Activated CD8-positive, alpha-beta memory T cell treated with anti-CD3 and anti-CD28 coated beads for 1 hour (primary cell): ENCODE measurements at places on chromosomes 7 and 10.

DNA sequence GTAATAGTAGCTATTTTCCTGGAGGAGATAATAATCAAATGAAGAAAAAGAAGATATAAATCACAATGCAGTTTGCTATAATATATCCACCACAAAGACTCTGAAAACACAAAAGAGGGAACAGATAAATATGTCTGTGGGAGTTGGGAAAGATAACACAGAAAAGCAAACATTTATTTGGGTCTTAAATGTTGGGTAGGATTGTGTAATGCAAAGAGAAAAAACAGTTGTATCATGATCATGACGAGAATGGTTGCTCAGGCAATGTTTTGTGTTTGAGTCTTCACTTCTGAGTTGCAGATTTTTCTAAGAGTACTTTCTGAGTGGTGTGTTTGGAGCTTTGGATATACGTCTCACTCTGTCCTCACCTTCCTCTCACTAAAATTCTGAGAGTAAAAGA lies 437.5 kb downstream of the TFEC start:
- no peak for DNase-seq

DNA sequence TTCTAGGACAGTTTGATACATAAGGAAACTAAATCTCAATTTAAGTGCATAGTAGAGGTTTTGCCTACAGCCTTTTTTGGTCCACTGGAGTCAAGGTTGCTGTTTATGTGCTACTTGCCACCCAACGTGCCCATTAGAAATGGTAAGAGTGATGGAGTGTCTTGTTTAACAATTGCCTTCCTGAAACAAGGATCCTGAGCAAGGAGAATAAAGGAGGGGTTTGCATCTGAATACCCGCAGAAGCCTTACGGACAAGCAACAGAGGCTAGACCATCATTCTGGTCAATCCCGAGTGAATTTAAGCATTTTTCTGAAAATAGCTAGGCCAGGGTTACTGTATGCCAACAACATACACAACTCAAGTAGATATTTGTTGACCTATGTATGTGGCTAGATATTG lies 63.6 kb downstream of the MARCHF5 start:
- DNase-seq, result no peak

GRCh38 chr7:66921918-66922486 lies 977 bp downstream of the TMEM248 start:
- no peak for DNase-seq

DNA sequence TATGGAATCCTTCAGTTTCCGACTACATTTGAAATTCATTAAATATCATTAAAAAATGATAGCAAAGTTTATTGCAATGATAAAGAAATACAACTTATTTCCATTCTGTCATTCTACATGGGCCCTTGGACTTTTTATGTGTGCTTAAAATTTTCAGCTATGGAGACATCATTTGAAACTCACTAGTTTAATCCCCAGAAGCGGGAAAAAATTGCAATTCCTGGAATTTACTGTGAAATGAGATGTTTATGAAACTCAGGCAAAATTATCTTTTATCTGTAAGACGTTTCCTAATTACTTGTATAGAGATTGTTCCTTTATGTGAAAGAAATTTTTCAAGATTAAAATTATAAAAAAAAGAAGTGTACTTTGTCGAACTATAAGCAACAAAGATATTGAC lies 213.4 kb downstream of the PARD3 start:
- DNase-seq, result no peak

GRCh38 chr7:77330169-77330882 lies 85.8 kb downstream of the GSAP start:
- DNase-seq, result no peak

DNA sequence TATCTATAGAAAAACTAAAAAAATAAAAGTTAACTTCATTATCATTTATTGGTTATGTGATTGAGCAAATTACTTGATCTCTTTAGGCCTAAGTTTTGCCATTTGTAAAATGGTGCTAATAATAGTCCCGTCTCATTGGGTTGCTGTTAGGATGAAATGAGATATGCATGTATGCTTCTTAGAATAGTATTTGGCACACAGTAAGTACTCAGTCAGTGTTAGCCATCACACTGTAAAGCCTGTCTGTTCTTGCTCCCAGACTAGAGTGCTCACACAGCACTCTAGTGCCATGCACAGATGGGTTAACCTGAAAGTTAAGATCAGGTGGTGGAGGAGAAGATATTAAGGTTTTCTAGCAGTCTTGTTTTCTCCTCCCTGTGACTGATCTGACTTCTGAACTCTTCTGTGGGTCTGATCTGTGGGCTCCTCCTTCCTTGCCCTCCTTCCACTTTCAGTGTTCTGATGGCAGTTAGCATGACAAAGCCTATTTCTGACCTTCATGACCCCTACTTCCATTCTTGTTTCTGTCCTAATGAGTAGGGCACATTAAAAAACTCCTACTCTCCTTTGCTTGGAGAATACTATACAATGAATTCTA lies 167.5 kb downstream of the RNLS start:
- DNase-seq, result no peak

GRCh38 chr10:4440260-4440659 lies 385.7 kb upstream of the AKR1E2 start:
- DNase-seq, result no peak

GRCh38 chr10:58638388-58638787 lies 125.7 kb downstream of the BICC1 start:
- no peak for DNase-seq

- no peak for DNase-seq
Measured at GRCh38 chr10:110486680-110487410, 10.9 kb upstream of the DUSP5 start.

- DNase-seq, result no peak
Measured at GRCh38 chr7:3326246-3326645, 25.2 kb downstream of the SDK1 start.

DNA sequence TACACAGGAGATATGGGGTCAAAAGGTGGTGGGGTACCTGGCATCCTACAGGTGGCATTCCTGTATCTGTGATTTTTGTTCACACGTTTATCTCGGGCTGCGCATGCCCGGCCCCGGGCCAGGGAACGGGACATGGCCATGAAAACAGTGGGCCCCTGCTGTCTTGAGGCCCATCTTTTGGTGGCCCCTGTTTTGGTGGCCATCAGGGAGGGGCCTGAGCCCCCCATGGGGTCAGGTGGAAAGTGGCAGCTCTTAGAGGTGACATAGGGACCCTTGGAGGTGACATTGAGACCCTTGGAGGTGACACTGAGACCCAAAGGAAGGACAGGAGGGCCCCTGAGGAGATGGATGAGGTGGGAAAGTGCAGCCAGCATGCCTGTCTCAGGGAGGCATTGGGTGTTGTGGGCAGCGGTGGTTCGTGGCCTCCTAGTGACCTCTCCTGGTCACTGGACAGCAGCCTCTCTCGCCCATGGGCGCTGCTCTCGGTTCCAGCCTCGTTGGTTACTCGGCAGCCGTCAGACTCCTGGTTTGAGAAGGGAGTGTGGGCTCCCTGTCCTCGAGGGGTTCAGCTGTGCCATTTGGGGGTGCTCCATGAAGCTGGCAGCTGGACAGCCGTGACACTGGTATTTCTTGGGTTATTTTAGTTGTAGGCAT lies 39.9 kb downstream of the INPP5A start:
- DNase-seq, result no peak

- DNase-seq, result no peak
Measured at GRCh38 chr10:127612-128432, 7.4 kb upstream of the ZMYND11 start.

DNA sequence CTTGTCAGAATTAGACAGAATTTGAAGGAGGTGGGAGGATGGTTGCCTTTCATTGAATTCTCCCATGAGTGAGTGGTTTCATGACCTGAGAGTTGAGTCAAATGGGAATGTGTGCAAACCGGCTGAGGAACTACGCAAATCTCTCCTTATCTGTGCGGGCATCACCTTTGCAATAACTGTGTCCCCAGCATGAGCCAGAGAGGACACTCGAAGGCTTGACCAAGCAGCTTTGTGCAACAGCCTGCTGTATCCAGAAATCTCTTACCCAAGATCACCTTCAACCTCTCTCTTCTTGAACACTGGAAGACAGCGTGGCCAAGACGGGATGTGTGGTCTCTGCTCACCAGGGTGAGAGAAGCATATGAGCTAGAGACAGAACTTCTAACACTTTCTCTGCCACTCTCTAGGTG lies 93.8 kb upstream of the IKZF1 start:
- no peak for DNase-seq

DNA sequence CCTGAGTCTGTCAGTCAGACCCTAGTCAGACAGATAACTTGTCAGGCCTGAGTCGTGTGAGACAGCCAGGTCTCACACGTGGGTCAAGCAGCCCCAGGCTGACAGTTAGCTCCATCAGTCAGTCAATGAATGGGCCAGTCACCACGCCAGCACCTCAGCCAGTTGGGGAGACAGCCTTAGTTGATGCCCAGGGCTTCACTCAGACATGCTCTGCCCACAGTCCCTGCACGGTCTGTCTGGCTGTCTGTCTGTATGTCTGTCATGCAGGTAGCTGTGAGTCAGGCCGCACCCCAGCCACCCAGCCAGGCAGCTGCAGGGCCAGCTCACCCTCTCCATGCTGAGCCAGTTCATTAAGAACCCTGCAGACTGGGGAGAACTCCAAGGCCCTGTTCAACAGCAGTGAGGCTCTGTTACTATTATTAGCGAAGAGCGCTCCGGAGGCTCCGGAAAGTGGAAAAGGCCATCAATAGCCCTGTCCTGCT lies 141.1 kb upstream of the PCBD1 start:
- no peak for DNase-seq

DNA sequence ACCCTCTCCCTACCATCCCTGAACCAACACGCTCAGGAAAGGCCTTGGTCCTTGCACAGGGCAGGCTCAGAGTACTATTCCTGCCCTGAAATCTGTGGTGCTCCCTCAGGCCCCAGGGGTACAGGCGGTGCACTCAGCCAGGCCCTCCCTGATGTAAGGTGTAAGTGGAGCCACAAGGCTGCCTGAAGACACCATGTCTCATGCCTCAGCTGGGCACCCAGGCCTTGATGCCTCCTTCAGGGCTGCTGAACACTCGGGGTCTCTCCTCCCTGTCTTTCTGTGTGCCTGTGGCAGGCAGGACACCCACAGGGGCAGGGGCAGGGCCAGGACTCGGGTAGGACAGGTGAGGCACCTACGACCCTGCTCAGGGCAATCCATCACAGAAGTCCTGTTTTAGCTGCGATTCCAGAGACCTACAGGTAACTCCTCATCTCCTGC lies 22.9 kb upstream of the ANTXRL start:
- DNase-seq, result no peak

DNA sequence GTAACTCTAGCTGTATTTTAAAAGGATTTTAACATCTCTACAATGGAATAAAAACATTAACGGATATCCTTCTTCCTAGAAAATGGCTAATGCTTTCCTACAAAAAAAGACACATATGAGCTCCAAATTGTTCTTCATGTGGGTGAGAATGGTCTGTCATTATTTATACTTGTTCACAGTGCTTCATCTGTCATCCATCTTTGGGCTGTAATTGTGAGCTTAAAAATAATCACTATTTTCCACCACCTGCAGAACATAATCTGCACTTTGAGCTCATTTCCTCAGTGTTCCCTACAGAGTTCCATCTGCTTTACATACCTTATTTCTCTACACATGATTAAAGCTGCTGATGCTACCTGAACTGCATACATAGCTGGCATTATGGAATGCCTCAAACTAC lies 979.1 kb upstream of the C7orf33 start:
- no peak for DNase-seq

GRCh38 chr7:98869027-98869596 lies 702 bp downstream of the TMEM130 start:
- DNase-seq, result no peak

- DNase-seq, result peak; percentile 49
Measured at GRCh38 chr7:140517546-140518369, 38.5 kb upstream of the MKRN1 start.

GRCh38 chr7:69749372-69749979 lies 151.2 kb downstream of the AUTS2 start:
- DNase-seq, result no peak

DNA sequence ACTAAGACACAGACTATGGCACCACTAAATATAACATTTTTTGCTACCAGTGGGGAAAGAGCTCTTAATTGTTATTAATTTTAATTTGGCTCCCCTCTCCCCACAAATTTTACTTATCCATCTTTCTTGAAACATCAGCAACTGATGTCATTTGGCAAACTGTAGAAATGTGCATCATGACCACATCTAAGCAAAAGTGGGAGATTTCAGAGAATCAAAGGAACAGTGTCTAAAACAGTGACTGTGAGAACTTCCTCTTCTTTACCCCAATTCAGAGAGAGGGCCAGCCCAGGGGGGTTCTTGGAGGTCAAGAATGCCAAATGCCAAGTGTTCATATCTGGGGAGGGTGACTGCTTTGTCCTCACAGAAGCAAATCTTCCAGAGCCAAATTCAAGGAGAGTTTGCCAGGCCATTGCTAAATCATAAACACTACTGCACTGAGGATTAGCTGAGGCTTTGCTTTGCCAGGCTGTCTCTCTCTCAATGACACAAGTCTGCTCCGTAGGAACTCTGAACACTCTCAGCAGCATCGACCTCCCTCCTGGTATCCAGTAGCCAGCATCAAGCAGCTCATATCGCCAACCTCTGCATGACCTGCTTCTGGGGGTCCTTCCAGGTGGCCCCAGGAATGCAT lies 65.6 kb downstream of the ITIH5 start:
- no peak for DNase-seq

DNA sequence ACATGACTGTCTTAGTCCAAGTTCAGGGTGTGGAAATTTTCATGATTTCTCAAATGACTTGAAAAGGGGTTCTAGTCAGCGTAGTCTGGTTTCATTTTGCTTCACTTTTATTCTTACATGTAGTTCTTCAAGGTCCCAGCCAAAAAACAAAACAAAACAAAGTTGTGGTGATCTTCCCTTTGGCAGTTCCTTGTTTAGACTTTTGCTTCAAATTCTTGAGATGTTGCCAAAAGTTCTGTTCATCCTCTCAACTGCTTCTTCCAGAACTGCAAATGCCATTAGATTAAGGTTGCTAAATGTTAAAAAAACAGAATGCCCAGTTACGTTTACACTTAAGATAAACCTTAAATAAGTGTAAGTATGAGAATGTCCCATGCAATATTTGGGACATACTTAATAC lies 370.8 kb upstream of the LRRTM3 start:
- no peak for DNase-seq

DNA sequence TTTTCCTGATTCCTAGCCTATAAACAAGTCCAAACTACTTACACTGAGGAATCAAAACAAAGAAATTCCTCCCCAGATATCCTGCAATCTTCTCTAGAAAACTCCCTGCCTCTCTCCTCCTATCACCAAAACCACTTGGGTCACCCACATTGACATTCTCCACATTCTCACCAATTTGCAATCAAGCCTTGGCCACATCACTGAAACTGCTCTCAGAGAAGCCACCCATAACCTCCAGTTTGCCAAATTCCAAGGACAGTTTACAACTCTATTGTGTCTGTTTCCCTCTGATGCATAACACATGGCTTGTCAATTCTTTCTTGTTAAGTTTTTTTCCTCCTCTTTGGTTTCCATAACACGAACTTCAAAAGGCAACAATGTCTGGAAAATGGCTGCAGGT lies 233.5 kb downstream of the XPNPEP1 start:
- no peak for DNase-seq

GRCh38 chr7:120588416-120588815 lies 269.5 kb downstream of the TSPAN12 start:
- DNase-seq, result no peak
